Upper lobe of left lung (tissue), 6 donors: ENCODE measurements at places on chromosomes 5 and 9. TPM values are rescaled to one million over a fixed set of nuclear protein-coding genes. Genes with fewer than 3 reads are reported as not detected.
A peak's percentile ranks its signal among the peaks of the same experiment; 100 is the strongest.

- no peaks in the 10 kb centered on the region for H3K36me3 ChIP-seq
- H3K27ac ChIP-seq, result peak overlapping the region; percentile 78
- no peaks in the 10 kb centered on the region for H3K27me3 ChIP-seq
Observed at GRCh38 chr9:35792024-35792813, 828 bp downstream of the NPR2 start.

- H3K27me3 ChIP-seq, result no peaks in the 10 kb centered on the region
- H3K4me1 ChIP-seq, result peaks cover 27% of the 10 kb centered on the region
- H3K27ac ChIP-seq, result peak overlapping the region; percentile 88
- DNase-seq, result no peak
Observed at GRCh38 chr5:149961186-149961685, 678 bp downstream of the SLC26A2 start.

- H3K36me3 ChIP-seq, result no peaks in the 10 kb centered on the region
- peaks cover 7% of the 10 kb centered on the region for H3K4me1 ChIP-seq
- DNase-seq, result no peak
- H3K4me3 ChIP-seq, result no peak overlapping the region
- no peaks in the 10 kb centered on the region for H3K27me3 ChIP-seq
Observed at GRCh38 chr9:130266236-130267098, 907 bp downstream of the HMCN2 start.

- no peaks in the 10 kb centered on the region for H3K36me3 ChIP-seq
- no peak overlapping the region for H3K27ac ChIP-seq
- H3K4me3 ChIP-seq, result no peak overlapping the region
- H3K4me1 ChIP-seq, result no peaks in the 10 kb centered on the region
- no peak for DNase-seq
Observed at GRCh38 chr5:72790186-72790585, 26.3 kb upstream of the TNPO1 start.

GRCh38 chr5:38347040-38347763 is 88.8 kb downstream of the EGFLAM start:
- no peak for DNase-seq
- H3K4me3 ChIP-seq, result no peak overlapping the region
- H3K4me1 ChIP-seq, result no peaks in the 10 kb centered on the region
- H3K36me3 ChIP-seq, result no peaks in the 10 kb centered on the region
- H3K27ac ChIP-seq, result no peak overlapping the region

GRCh38 chr9:35732185-35732799 is at the start of the genes CREB3 and TLN1:
Gene CREB3 (plus strand): TSS chr9:35732666. CDS start chr9:35732773, 107 bp downstream.
Gene TLN1 (minus strand): TSS chr9:35732195. CDS start chr9:35725694, 6,501 bp downstream.
- peaks cover 49% of the 10 kb centered on the region for H3K4me1 ChIP-seq
- H3K27ac ChIP-seq, result peak within 1 kb of the TSS; percentile 94
- DNase-seq, result peak; percentile 98
- H3K4me3 ChIP-seq, result peak within 1 kb of the TSS; percentile 85

DNA sequence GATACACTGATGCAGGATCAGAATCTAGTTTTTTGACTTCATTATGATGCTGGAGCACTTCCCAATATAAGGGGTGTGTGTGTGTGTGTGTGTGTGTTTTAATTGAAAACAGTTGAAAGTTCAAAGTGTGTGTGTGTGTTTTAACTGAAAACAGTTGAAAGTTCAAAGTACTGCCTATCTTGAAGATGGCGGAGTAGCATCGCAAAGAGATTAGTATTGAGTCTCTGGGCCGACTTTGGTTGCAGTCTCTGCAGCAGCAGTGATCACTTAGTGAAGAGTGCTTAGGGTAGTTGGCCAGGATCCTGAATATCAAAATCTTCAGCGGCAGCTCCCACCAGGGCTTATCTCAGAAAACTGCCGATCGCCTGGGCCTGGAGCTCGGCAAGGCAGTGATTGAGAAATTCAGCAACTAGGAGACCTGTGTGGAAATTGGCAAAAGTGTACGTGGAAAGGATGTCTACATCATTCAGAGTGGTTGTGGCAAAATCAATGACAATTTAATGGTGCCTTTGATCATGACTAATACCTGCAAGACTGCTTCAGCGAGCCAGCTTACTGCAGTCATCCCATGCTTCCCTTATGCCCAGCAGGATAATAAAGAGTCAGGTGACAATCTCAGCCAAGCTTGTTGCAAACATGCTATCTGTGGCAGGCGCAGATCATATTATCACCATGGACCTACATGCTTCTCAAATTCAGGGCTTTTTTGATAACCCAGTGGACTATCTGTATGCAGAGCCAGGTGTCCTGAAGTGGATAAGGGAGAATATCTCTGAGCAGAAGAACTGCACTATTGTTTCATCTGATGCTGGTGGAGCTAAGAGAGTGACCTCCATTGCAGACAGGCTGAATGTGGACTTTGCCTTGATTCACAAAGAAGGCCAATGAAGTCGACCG is 7.3 kb upstream of the SCAI start:
- no peak for DNase-seq
- no peak overlapping the region for H3K4me3 ChIP-seq
- no peak overlapping the region for H3K27ac ChIP-seq
- no peaks in the 10 kb centered on the region for H3K27me3 ChIP-seq
- peaks cover 37% of the 10 kb centered on the region for H3K36me3 ChIP-seq
- H3K4me1 ChIP-seq, result peaks cover 6% of the 10 kb centered on the region

DNA sequence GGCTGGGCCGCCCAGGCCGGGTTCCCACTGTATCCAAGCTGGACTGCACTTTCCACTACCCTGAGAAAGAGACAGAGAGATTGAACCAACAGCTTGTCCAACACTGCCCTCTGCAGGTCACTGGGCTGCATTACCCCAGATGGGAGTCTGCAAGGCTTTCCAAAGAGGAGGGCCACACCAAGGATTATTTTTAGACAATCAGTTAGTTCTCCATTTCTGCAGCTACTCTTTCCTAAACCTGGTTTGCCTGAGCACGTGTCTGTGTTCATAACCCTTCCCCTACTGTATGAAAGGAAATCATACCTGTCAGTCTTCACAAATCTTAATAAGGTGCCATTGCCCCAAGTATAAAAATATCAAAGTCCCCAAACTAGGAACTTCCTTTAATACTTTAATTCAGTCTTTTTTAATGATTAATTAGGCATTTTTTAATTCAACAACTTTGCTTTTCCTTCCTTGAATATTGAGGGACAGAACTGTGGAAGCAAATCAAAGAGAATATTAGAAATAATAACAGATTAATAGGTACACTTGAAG is 13.4 kb upstream of the FGF1 start:
- DNase-seq, result peak; percentile 85
- H3K27me3 ChIP-seq, result no peaks in the 10 kb centered on the region
- no peak overlapping the region for H3K27ac ChIP-seq
- H3K4me1 ChIP-seq, result peaks cover 26% of the 10 kb centered on the region
- H3K4me3 ChIP-seq, result no peak overlapping the region

- no peak overlapping the region for H3K4me3 ChIP-seq
- H3K27me3 ChIP-seq, result no peaks in the 10 kb centered on the region
- DNase-seq, result no peak
- no peaks in the 10 kb centered on the region for H3K4me1 ChIP-seq
- H3K36me3 ChIP-seq, result peaks cover 53% of the 10 kb centered on the region
- no peak overlapping the region for H3K27ac ChIP-seq
Observed at GRCh38 chr9:129852579-129852978, 17.3 kb downstream of the USP20 start.

- no peaks in the 10 kb centered on the region for H3K36me3 ChIP-seq
- H3K27ac ChIP-seq, result no peak overlapping the region
- H3K4me1 ChIP-seq, result peaks cover 7% of the 10 kb centered on the region
- no peak overlapping the region for H3K4me3 ChIP-seq
Observed at GRCh38 chr5:168320805-168321204, 29.4 kb downstream of the WWC1 start.

DNA sequence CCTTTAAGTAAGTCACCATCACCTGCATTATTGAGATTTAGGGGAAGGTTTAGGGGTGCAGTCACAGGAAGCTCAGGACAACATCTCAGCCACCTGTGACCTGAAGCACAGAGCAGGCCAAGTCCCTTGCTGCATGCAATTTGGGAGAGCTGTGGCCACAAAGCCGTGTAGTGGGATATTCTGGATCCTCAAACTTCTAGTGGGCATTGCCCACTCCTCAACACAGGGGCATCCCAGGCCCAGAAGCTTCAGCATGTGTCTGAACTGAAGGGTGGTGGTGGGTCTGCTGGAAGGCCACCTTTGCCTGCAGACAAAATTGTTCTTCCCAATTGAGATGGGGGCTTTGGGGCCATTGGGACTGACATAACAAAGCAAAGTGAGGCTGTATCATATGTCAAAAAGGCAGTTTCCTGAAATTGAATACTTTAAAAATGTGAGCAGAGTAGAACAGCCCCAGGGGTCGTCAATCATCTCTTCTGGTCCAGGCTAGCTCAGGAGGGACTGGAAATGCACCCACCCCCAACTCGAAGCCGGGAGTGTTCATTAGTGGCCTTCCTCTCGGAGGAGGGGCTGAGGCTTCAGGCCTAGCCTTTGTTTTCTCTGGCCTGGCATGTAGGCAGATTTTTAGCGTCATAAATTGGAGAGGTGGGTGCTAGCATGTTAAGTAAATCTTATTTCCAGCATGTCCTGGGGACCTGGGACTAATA is 2.8 kb upstream of the GADD45G start:
- no peaks in the 10 kb centered on the region for H3K27me3 ChIP-seq
- H3K27ac ChIP-seq, result no peak overlapping the region
- peaks cover 30% of the 10 kb centered on the region for H3K4me1 ChIP-seq
- no peak overlapping the region for H3K4me3 ChIP-seq
- no peaks in the 10 kb centered on the region for H3K36me3 ChIP-seq

GRCh38 chr9:89523948-89524347 is 26.0 kb upstream of the SEMA4D start:
- H3K4me3 ChIP-seq, result no peak overlapping the region
- no peak for DNase-seq
- no peaks in the 10 kb centered on the region for H3K36me3 ChIP-seq
- H3K4me1 ChIP-seq, result peaks cover 42% of the 10 kb centered on the region

DNA sequence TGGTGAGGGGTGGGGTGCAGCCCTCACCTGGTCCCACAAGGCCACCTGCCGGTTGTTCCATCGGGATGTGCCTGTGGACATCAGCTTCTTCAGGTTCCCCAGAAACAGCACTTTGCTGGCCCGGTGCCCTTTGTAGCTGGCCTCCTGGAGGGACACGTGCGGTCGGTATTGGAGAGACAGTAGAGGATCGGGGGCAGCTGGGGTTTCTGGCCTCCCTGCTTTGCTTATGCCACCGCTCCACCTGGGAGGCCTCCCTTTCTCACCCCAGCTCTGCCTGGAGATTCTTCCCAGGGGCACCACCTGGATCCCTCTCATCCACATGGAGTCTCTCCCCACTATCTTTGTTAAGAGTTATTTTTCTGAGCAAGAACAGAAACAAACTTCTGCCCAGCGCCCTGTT is 13.1 kb upstream of the TRIM14 start:
- no peak overlapping the region for H3K4me3 ChIP-seq
- H3K27ac ChIP-seq, result no peak overlapping the region
- H3K4me1 ChIP-seq, result no peaks in the 10 kb centered on the region
- no peak for DNase-seq

DNA sequence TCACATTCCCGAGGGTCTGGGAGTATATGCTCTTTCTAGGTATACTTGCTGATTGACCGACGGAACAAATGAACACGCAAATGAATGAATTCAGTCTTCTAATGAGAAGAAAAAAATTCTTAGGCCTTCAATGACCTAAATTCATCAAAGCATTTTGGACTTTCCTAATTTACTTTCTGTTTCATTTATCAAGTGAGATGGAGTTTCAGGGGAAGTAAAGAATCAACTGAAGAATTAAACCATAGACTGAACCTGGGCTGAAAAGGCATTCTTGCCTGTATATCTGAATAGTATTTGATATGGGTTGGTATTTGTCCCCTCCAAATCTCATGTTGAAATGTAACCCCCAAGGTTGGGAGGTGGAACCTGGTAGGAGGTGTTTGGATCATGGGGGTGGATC is 64.1 kb downstream of the ZFAND5 start:
- no peak overlapping the region for H3K4me3 ChIP-seq
- no peaks in the 10 kb centered on the region for H3K36me3 ChIP-seq
- peaks cover 12% of the 10 kb centered on the region for H3K4me1 ChIP-seq
- no peaks in the 10 kb centered on the region for H3K27me3 ChIP-seq
- DNase-seq, result no peak

DNA sequence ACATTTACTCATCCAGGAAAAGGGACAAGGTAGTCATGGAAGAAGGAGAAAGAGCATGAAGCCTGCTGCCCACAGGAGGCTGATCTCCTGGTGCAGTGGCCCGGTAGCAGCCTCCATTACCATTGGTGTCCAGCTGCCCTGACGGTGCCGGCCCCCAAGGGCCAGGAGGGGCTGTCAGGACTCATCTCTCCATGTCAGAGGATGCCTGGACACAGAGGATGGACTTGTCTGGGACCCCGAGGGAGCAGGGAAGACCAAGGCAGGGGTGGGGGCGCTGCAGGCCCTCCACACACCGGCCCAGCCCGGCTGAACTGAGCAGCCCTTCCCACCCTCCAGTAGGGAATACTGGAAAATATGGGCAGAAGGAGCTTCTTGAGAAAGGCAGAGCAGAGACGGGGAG is 52.2 kb downstream of the IRX2 start:
- no peak for DNase-seq
- no peaks in the 10 kb centered on the region for H3K36me3 ChIP-seq
- no peaks in the 10 kb centered on the region for H3K4me1 ChIP-seq
- H3K27ac ChIP-seq, result no peak overlapping the region

DNA sequence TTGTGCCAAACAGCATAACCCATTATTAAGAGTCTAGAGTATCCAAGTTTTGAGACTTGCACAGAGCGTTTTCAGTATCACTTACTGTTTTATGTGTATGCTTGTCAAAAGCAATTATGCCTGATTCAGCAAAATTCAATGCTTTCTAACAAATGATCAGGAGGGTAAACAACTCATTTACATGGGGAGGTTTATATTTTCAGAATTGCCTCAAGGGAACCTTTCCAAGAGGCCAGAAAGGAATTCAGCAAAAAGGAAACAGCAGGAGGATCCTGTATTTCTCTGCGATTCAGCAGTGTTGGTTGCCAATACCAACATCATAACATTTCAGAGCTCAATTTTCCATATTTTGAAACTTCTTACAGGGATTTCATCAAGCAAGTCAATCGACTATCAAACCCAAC is 69.3 kb upstream of the DAB2 start:
- no peaks in the 10 kb centered on the region for H3K4me1 ChIP-seq
- peak overlapping the region; percentile 32 for H3K27ac ChIP-seq
- H3K4me3 ChIP-seq, result no peak overlapping the region
- DNase-seq, result no peak
- H3K27me3 ChIP-seq, result no peaks in the 10 kb centered on the region

GRCh38 chr9:98329281-98329680 is 73.8 kb upstream of the TBC1D2 start:
- no peak for DNase-seq
- no peaks in the 10 kb centered on the region for H3K36me3 ChIP-seq
- no peak overlapping the region for H3K4me3 ChIP-seq

DNA sequence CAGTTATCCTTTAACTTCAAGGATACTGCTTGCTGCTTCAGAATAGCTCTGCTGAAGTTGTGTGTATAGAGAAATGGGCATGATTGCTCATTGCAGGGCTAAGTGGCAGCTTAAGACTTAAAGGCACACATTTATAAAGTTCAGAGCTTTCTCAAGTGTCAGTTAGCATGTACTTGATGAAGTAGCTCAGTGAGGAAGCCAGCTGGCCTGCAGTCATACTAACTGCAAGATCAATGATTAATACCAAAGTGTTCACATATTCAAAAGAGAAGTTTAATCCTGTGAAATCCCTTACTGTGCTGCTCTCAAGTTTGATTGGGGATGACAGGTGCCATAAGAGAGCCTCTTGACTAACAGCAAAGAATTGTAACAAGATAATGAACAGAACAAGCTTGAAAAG is 483.4 kb upstream of the NUDT12 start:
- H3K27ac ChIP-seq, result no peak overlapping the region
- DNase-seq, result no peak
- no peaks in the 10 kb centered on the region for H3K27me3 ChIP-seq
- H3K36me3 ChIP-seq, result no peaks in the 10 kb centered on the region
- H3K4me1 ChIP-seq, result no peaks in the 10 kb centered on the region

The DNAI1 gene
- total RNA-seq, result 39.8 TPM

The ECM2 gene
- total RNA-seq, result 4.3 TPM

The ZNF474 gene
- total RNA-seq, result 15.7 TPM
